IPS DF 19.7 (cell line): ENCODE measurements at places on chromosomes 5 and 9.

DNA sequence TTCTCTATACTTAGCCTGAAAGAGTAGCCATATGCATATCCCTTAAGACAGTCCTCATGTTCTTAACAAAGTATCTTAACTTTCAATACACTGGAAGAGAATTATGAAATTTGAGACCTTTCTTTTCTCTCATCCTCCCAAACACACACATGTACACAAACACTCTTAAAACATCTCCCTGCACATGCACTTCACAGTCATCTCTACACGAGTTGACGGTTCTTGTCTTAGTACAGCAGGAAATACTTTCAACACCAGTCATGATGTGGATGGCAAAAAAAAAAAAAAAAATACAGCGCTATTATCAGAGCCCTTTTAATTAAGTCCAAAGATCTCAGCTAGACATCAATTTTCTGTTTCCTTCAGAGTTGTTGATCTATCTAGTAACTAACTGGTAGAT lies 43.6 kb upstream of the PCSK1 start:
- no peak for DNase-seq

DNA sequence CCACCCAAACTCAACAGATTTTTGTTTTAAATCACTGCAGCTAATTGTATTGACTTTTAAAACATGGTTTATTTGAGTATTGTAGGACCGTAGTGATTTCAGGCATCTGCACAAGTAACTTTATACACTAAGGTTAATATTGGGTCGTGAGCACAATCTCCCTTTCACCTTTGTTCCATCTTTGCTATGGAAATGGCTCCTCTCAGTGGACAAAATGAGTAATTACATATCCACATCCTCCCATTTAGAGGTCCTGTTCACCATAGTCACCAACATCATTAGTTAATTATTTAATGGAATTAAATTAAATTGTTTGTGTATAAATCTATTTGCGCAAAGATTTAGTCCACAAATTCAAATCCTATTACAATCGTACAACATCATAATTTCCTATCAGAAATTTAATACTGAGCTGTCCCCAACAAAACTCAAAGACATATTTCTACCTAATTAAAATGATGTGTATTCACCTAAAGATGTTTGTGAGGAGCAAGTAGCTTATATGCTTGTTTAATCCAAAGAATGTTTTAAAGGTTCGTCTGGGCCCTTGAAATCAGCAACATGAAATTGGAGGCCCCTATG lies 173.0 kb upstream of the DAPK1 start:
- no peak for DNase-seq

DNA sequence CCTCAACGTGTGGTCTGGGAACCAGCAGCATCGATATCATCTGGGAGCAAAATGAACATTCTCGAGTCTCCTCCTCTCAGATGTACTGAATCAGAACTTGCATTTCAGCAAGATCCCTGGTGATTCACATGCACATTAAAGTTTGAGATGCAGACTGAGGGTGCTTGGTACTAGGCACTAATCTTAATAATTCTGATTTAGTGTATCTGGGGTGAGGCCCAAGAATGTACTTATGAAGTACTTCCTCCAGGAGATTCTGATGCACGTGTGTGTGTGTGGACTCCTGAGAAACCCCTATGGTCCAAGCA lies 56.2 kb upstream of the EQTN start:
- no peak for DNase-seq

GRCh38 chr5:105504-106070 lies 13.6 kb downstream of the PLEKHG4B start:
- DNase-seq = no peak

- DNase-seq = no peak
Observed at GRCh38 chr5:158610051-158610415, 489.7 kb downstream of the EBF1 start.

- DNase-seq = no peak
Observed at GRCh38 chr9:34253460-34253837, 74.6 kb downstream of the UBAP1 start.

DNA sequence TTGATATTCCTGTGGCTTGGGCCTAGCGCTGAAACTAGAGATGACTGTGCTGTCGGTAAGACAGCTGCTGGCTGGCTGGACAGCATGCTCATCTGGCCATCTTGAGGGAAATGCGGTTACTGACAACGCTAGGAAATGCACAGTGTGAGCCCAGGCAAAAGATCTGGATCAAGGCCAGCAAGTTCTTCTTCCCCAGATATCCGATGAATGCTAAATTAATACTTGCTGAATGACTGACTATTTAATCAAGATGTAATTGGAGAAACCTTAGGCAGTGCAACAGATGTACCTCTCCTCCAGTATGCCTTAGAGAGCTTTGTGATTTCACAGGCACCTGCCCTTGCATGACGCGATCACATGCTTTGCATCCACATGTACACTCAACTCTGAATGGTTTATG lies 659.1 kb downstream of the EFNA5 start:
- DNase-seq = no peak

DNA sequence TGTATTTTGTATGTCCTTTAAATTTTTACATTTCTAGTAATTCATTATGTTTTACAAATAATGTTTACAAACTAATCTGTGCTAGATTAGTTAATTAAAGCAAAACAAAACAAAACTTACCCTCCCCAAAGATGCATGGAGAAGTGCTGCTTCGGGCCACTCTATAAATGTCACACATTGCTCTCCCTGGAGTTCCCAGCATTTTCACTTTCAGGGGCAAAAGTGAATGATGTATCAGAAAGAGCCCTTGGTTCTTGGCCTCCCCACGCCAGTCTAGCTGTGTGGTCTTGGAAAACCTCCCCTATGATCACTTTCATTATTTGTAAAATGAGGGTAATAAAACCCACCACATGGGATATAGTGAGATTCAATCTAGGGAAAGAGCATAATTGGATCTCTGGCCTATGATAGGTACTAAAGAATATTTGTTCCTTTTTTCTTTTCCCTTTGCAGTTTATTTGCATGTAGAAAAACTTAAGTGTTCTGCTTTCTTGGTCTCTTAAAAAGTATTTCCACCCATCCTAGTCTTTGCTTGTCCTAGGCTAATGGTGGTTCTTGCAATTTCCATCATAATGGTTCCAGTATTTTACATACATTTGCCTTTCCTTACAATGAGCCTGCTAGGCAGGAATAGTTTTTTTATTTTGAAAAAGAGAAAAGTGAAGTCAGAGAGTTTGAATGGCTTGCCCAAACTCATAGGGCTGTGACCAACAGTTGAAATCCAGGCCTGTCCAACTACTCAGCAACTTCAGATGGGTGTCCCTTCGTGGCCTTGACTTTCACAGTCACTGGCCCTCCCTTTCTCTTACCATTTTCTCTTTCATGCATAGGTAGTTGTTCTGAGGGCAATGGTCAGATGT lies 184.5 kb upstream of the KLF4 start:
- DNase-seq = peak; percentile 48

- no peak for DNase-seq
Observed at GRCh38 chr5:163712011-163712410, 206.6 kb downstream of the MAT2B start.

- DNase-seq = no peak
Observed at GRCh38 chr9:134747951-134748489, 106.4 kb downstream of the COL5A1 start.

DNA sequence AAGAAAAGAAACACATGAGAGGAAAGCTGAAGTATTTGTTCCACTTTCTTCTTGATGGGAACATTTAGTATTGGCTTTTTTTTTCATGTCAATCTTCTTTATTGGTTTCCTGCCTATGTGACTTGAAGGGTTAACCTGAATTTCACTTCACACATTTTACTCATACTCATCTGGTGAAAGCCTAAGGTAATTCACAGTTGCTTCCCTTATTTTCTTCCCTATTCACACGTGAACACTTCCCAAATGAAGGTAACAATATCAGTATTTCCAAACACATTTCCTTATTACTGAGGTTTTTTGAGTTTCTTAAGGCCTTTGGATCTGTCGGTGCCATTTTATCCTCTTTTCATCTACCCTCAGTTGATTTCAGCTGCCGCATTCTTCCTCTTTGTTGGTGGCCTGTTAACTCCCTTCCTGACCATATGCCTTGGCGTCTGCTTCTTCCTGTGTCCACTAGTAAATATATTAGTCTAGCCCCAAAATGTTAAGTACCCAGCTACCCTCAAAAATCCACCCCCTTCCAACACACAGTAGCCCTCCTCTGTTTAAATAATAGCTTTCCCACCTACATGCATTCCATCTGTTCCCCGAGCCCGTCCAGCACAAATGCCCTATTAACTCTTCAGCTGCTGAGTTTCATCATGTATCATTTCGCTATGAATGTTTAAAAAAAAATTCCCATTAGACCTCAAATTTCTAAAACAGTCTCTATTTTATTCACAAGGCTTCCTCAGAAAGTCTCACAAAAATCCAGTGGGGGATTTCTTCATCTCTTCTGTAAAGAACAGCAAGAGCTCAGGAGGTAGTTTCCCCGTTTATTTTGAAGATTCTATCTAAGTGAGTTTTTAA lies 97.3 kb downstream of the USP20 start:
- no peak for DNase-seq

GRCh38 chr5:177526191-177526590 lies 9.4 kb upstream of the DDX41 start:
- DNase-seq = no peak

- no peak for DNase-seq
Observed at GRCh38 chr9:88303721-88304451, 84.4 kb upstream of the SPIN1 start.

DNA sequence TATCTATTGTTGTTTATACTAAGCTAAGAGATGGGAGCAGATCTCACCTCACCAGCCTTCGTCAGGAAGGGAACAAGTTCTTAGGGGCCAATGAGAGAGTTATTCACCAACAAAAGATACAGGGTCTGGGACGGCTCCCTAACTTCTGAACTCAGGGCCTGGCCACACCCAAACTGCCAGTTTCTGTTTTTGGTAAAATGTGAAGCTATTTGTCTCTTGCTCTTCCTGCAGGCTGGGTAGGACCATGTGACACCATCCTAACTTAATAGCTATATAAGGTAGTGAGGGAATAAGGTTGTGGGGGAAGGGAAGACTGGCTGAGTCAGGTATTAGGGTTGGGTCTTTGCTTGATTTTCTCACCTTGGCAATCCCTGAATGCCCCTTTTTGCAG lies 480.5 kb downstream of the KDM4C start:
- DNase-seq = no peak

GRCh38 chr9:131096269-131097125 lies at the start of gene AIF1L:
TSS of gene AIF1L (plus strand) at chr9:131096531. CDS start at chr9:131096630, 99 bp downstream.
- no peak for DNase-seq

- DNase-seq = no peak
Observed at GRCh38 chr9:14908295-14909180, 1.7 kb downstream of the FREM1 start.

GRCh38 chr5:133034064-133034463 lies 7.7 kb upstream of the ZCCHC10 start:
- DNase-seq = no peak

- no peak for DNase-seq
Observed at GRCh38 chr5:169303119-169303515, 2.2 kb upstream of the SLIT3 start.

DNA sequence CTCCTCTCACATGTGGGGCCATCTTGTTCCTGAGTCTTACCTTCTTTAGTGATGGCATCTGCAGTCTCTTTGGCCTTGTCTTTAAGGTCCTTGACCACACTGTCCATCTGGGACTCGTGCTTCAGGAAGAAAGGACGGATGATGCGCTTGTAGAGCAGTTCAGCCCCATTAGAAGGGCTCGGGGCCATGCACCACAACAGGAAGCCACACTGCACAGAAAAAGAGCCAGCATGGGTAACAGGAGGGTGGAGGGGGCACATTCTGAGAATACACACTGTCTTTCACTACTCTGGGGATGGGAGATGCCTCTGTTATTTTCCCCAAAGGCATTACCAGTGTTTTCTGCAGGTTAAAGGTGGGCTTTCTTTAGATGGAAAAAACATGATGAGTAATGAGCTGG lies 25.9 kb downstream of the SRP19 start:
- DNase-seq = no peak

GRCh38 chr5:54291498-54291897 lies 18.9 kb downstream of the ARL15 start:
- DNase-seq = no peak

DNA sequence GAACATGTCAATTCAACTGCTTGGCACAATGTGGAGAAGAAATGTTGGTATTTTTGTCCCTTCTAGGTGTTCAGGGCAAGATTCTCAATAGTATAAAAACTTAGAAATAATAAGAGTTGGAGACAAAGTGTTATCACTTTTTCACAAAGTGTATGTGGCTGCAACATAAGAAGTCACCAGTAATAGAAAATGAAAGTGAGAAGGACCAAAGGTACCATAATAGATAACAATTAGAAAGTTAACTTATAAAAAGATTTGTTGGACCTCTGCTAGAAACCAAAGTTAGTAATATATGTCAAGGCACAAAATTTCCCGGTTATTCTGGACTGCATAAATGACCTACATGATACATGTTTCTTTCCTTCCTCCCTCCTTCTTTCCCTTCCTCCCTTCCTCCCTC lies 1535.3 kb downstream of the EFNA5 start:
- DNase-seq = no peak

DNA sequence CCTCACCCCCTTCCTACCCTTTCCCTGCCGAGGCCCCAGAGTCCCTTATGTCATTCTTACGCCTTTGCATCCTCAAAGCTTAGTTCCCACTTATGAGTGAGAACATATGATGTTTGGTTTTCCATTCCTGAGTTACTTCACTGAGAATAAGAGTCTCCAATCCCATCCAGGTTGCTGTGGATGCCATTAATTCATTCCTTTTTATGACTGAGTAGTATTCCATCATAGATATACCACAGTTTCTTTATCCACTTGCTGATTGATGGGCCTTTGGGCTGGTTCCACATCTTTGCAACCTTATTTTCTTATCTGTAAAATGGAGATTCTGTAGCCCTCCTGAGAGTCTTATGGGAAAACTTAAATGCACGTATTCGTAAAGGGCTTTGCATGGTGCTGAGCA lies 36.8 kb downstream of the CRB2 start:
- DNase-seq = no peak

GRCh38 chr5:111942201-111942600 lies 185.2 kb upstream of the NREP start:
- no peak for DNase-seq

GRCh38 chr5:18745988-18746615 lies 1111.8 kb downstream of the TAF11L14 start:
- no peak for DNase-seq

DNA sequence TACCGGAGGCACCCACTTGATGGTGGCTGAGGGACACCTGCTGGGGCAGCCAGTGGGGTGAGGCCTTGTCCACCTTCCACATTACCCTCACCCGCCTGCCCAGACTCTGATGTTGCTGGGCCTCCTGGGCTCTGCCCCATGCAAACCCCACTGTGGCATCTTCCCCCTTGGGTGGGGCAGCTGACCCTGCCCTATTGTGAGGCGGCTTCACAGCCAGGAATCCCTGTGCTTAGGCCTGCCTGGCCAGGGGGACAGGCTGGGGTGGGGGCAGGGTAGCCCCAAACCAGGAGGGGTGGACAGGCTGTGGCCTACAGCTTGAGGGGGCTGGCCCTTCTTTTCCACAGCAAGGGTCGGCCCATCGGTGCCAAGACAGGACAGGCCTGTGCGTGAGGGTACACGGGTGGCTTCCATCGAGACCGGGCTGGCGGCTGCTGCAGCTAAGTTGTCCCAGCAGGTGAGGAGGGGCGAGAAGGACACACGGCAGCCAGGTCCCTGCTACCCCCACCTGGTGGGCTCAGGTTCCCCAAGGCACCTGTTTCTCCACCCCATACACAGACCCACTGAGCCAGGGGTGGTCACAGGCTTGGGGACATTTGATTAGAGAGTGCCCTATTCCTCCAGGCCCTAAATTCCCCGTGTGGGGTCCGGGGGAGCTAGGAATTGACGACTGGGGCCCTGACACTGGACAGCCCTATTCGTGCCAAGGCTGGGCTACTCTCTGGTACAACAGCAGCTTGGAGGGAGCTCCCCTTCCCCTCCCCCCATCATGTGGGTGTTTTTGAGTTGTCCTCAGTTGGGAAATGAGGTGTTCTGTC lies 99.2 kb downstream of the PHF2 start:
- no peak for DNase-seq

GRCh38 chr5:52849544-52849943 lies 61.8 kb downstream of the ITGA1 start:
- no peak for DNase-seq
